ENCODE measurements at places on chromosomes 12 and 14. TPM values are rescaled to one million over a fixed set of nuclear protein-coding genes. Genes with fewer than 3 reads are reported as not detected.

DNA sequence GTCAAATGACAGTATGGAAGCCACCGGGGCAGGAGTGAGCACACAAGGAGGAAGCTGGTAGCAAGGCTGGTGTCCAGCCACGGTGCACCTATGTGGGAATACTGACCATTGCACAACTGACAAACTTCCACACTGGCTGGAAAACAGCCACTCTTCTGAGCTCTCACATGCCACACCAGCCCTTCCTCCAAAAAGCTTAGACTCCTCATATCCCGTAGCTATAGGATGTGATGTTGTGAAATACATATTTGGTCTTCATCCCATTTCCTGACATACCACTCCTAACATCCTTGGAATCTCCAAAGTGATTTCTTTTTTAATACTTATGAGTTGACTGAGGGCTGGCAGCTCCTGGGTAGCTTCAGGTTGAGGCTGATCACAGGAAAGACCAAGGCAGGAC, 103.6 kb downstream of the NTF3 start:
- DNase-seq = no peak

Gene AICDA
- total RNA-seq = not detected

GRCh38 chr14:54856152-54856551, 46.5 kb downstream of the GCH1 start:
- DNase-seq = no peak

Gene CFAP54
- 2.6 TPM for total RNA-seq
